ENCODE measurements at places on chromosomes 11 and 22. TPM values are rescaled to one million over a fixed set of nuclear protein-coding genes. Genes with fewer than 3 reads are reported as not detected.

SLN gene
- not detected for total RNA-seq

DNA sequence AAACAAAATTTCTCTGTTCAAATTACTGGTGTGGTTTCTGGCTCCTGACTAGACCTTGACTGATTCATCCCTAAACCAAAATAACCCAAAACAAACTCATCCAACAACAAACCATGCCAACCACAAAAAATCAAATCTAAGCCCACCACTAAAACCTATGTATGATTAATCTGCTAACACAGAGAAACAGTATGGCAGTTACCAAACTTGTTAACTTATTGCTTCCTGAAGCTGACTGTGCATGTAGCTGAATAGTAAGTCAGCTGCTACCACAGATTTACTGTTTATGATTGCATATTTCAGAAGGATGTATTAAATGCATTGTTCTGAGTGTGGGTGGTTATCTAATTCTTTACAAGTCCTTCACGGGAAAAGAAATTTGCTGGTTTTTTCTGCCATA, 231.1 kb downstream of the SWAP70 start:
- H3K4me1 ChIP-seq: no peaks in the 10 kb centered on the region
- H3K27me3 ChIP-seq: no peaks in the 10 kb centered on the region
- DNase-seq: no peak
- H3K27ac ChIP-seq: no peak overlapping the region
- no peak overlapping the region for H3K4me3 ChIP-seq
- peaks cover 12% of the 10 kb centered on the region for H3K36me3 ChIP-seq

- H3K27ac ChIP-seq: no peak overlapping the region
- no peaks in the 10 kb centered on the region for H3K4me1 ChIP-seq
- no peak overlapping the region for H3K4me3 ChIP-seq
- no peak for DNase-seq
- H3K27me3 ChIP-seq: no peaks in the 10 kb centered on the region
- no peaks in the 10 kb centered on the region for H3K36me3 ChIP-seq
Measured at GRCh38 chr11:1825039-1825740, 9.6 kb upstream of the SYT8 start.

- H3K27me3 ChIP-seq: peaks cover 6% of the 10 kb centered on the region
- peaks cover 6% of the 10 kb centered on the region for H3K4me1 ChIP-seq
- H3K36me3 ChIP-seq: no peaks in the 10 kb centered on the region
- no peak overlapping the region for H3K4me3 ChIP-seq
- no peak for DNase-seq
- no peak overlapping the region for H3K27ac ChIP-seq
Measured at GRCh38 chr11:129380413-129380812, 4.8 kb downstream of the BARX2 start.

DNA sequence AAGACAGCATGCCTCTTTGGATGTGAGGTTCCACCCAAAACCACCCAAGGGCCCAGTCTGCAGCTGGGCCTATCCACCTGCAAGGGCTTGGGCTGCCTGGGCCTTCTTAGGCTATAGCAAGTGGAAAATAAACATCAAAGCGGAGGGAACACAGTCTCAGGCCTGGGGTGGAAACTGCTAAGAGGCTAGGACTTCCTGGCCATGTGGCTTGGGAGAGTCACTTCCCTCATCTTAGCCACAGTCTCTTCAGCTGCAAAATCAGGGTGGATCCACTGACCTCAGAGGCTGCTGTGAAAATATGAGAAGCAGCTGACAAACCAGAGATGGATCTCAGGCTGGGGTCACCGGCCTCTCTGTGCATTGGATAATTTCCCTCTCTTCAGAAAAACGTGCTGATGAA, 30.6 kb upstream of the TFIP11 start:
- peaks cover 23% of the 10 kb centered on the region for H3K4me1 ChIP-seq
- no peak for DNase-seq
- no peak overlapping the region for H3K27ac ChIP-seq

GRCh38 chr11:107916671-107917241, 11.5 kb upstream of the RAB39A start:
- peaks cover 4% of the 10 kb centered on the region for H3K27me3 ChIP-seq
- peak; percentile 4 for DNase-seq
- H3K4me3 ChIP-seq: no peak overlapping the region
- H3K27ac ChIP-seq: no peak overlapping the region
- no peaks in the 10 kb centered on the region for H3K4me1 ChIP-seq

TNNI2 gene
- total RNA-seq: not detected

CLMP gene
- total RNA-seq: 0.06 TPM

C1QTNF5 gene
- total RNA-seq: not detected

NCF4 gene
- 7.7 TPM for total RNA-seq

TMEM151A gene
- total RNA-seq: 0.11 TPM

- H3K27me3 ChIP-seq: no peaks in the 10 kb centered on the region
- H3K4me1 ChIP-seq: peaks cover 6% of the 10 kb centered on the region
- H3K4me3 ChIP-seq: peak overlapping the region; percentile 34
Measured at GRCh38 chr11:46099963-46100316, 21.3 kb downstream of the PHF21A start.

DNA sequence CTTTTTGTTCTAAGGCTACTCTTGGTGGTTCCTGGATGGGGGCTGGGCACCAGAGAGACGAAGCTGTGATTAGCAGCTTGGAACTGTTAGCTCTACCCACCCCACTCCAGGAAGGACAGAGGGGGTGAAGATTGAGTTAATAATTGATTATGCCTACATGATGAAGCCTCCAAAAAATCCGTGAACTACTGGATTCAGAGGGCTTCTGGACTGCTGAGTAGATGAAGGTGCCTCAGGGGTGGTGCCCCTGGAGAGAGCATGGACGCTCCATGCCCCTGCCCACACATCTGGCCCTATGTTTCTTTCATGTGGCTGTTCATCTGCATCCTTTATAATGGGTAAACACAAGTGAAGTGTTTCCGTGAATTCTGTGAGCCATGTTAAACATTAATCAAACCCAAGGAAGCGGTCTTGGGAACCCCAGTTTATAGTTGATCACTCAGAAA, 47.3 kb upstream of the CYP2D6 start:
- H3K36me3 ChIP-seq: peaks cover 32% of the 10 kb centered on the region
- no peaks in the 10 kb centered on the region for H3K27me3 ChIP-seq
- no peak overlapping the region for H3K27ac ChIP-seq

CLDN5 gene
- total RNA-seq: not detected

DNA sequence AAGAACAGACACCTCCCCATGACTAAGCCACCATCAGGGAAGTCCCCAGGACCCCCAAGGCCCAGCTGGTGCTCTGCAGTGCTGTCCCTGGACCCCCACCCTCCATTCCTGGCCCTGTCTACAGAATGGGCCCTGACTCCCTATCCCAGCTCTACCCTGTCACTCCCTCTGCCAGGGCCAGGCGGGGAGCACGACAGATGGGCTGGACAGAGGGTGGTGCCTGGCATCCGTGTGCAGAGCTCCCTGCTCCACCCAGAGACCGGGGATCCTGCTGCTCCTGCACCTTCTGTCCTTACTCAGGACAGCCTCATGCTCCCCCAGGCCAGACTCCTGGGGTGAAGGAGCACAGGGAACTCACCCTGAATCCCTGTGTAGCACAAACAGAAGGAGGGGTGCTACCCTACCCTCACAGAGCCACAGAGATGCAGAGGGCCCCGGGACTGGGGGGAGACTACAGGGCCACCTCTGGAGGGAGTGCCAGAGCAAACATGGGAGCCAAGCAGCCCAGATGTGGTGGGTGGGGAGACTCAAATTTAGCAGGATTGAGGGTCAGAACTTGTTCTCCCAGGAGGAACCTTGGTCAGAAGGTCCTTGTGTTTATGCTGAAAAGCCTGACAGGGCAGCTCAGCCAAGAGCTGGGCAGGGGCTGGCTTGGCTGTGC, 2.0 kb downstream of the ARVCF start:
- H3K4me3 ChIP-seq: no peak overlapping the region
- no peak overlapping the region for H3K27ac ChIP-seq
- no peaks in the 10 kb centered on the region for H3K36me3 ChIP-seq
- DNase-seq: no peak
- H3K27me3 ChIP-seq: no peaks in the 10 kb centered on the region

DNA sequence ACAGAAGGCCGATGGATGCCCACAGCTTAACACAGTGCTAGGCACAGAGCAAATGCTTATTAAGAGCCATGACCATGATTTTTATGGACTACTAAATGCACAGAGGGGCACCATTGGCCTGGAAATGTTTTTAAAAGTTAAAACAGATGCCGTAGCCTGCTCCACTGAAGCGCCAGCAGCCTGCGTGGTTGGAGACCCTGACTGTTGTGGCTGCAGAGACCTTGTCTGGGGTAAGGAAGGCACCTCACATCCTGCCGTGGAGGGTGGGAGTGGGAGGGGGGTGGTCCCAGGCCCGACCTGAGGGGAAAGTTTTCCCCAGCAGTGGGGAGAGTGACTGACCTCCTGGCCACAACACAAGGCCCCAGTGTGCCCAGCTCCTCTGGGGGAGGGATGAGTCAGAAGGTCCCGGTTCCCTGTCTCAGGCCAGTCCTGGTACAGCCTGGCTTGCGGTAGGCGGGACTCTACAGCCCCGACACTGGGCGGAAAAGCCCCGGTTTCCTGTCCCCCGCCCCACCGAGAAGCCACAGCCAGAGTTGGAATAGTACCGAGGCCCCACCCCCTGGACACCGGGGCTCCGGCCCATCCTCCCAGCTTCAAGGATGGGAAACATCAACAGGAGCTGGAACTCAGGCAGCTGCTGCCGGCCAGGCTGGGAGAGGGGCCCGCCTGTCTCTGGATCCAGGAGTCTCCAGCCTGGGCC, 7.0 kb downstream of the CHST1 start:
- peaks cover 7% of the 10 kb centered on the region for H3K4me1 ChIP-seq
- no peak overlapping the region for H3K4me3 ChIP-seq
- H3K36me3 ChIP-seq: no peaks in the 10 kb centered on the region
- no peak for DNase-seq

DNA sequence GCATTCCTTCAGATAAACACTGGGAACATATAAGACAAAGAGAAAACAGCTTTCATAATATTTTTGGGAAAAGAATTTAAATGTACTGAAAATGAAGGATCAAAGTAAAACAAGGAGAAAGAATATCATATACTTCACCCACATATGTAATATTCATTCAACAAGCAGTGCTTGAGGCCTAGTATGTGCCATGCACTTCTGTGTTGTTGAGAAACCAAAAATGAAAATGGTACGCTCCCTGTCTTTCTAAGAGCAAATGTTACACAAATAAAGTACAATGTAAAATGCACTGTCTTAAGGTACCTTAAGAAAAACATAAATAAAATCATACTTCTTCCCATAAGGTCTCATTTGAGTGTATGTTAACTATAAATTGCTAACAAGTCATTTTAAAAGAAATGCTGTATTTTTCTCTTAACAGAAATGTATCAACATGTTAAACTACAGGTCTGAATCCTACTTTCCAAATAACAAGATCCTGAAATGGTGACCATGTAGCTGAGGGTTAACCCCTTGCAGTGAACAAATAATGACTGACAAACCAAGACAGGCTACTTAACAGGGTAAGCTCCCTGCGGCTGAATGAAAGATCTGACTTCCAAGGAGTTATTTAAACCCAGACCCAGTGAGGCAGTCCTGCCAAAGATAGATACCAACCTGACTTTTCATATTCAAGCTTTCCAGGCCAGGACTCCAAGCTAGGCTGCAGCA, 377.6 kb downstream of the DCDC1 start:
- H3K4me3 ChIP-seq: no peak overlapping the region
- H3K27me3 ChIP-seq: no peaks in the 10 kb centered on the region
- DNase-seq: no peak
- no peaks in the 10 kb centered on the region for H3K36me3 ChIP-seq

- peak overlapping the region; percentile 45 for H3K27ac ChIP-seq
- H3K4me1 ChIP-seq: peaks cover 34% of the 10 kb centered on the region
- no peak overlapping the region for H3K4me3 ChIP-seq
- DNase-seq: no peak
- no peaks in the 10 kb centered on the region for H3K27me3 ChIP-seq
Measured at GRCh38 chr11:119028346-119029068, 2.2 kb downstream of the SLC37A4 start.

ZBTB16 gene
- total RNA-seq: 20.6 TPM

GRCh38 chr22:37562049-37562875, 2.0 kb downstream of the CDC42EP1 start:
- no peak for DNase-seq
- peaks cover 41% of the 10 kb centered on the region for H3K4me1 ChIP-seq
- H3K36me3 ChIP-seq: no peaks in the 10 kb centered on the region
- peaks cover 29% of the 10 kb centered on the region for H3K27me3 ChIP-seq
- no peak overlapping the region for H3K4me3 ChIP-seq

SMIM38 gene
- 0.08 TPM for total RNA-seq

Measured in CD4-positive, alpha-beta T cell (primary cell).